GM10248 (cell line): ENCODE measurements at places on chromosomes 4 and X.

- DNase-seq, result no peak
Observed at GRCh38 chrX:23616361-23616760, 50.9 kb upstream of the PRDX4 start.

GRCh38 chr4:27245216-27245615, 384.6 kb downstream of the STIM2 start:
- DNase-seq, result no peak

DNA sequence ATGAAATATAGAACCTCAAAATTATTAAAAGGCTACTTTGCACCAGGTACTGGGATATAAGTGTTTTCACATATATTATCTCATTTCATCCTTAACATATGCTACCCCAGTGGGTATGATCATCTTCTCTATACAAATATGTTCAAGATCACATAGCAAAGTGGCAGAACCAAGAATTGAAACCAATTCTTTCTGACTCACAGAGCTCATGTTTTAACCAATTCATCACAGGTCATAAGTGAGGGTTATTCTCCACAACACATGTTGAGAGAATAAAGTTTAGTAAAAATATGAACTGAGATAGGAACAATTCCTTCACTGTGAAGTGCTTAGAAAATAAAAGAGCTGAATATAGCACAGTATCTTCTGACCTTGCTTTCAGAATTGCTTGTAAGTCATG, 442.9 kb upstream of the RASGEF1B start:
- peak; percentile 14 for DNase-seq

- DNase-seq, result no peak
Observed at GRCh38 chr4:2058264-2059045, 672 bp upstream of the NAT8L start.

GRCh38 chr4:148405161-148405893, 36.9 kb downstream of the NR3C2 start:
- no peak for DNase-seq

- DNase-seq, result no peak
Observed at GRCh38 chrX:150085881-150086280, 147.6 kb upstream of the EOLA2 start.

GRCh38 chr4:185426960-185427688, 1.4 kb upstream of the UFSP2 start:
- no peak for DNase-seq

DNA sequence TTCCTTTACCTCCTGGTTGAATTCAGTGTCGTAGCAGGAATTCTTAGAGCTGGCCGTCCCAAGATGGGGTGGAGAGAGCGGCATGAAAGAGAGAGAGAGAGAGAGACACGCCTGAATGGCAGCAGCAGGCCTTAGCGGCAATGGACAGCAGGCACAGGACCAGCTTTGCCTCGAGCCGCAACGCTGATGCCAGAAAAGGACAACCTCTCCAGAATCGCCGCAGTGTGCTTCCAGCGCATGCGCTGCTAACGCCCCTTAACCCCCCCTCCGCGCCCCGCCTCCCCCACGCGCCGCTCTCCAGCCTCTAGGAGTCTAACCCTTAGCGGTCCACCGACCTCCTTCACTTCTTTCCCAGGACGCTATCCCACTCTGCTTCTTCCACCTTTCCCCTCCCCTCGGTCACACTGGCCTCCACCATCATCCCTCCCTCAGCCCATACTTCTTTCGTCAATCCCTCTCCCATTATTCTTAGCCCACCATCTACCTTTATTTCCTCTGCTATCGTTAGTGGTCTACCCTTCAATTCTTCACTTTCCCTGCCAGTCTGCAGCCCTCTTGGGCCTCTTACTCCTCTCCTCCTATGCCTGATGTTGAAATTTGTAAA, 10.5 kb upstream of the ZCCHC13 start:
- peak; percentile 67 for DNase-seq

- no peak for DNase-seq
Observed at GRCh38 chr4:109294006-109294405, 8.5 kb downstream of the COL25A1 start.

- DNase-seq, result no peak
Observed at GRCh38 chr4:123676890-123677229, 280.3 kb downstream of the SPRY1 start.

DNA sequence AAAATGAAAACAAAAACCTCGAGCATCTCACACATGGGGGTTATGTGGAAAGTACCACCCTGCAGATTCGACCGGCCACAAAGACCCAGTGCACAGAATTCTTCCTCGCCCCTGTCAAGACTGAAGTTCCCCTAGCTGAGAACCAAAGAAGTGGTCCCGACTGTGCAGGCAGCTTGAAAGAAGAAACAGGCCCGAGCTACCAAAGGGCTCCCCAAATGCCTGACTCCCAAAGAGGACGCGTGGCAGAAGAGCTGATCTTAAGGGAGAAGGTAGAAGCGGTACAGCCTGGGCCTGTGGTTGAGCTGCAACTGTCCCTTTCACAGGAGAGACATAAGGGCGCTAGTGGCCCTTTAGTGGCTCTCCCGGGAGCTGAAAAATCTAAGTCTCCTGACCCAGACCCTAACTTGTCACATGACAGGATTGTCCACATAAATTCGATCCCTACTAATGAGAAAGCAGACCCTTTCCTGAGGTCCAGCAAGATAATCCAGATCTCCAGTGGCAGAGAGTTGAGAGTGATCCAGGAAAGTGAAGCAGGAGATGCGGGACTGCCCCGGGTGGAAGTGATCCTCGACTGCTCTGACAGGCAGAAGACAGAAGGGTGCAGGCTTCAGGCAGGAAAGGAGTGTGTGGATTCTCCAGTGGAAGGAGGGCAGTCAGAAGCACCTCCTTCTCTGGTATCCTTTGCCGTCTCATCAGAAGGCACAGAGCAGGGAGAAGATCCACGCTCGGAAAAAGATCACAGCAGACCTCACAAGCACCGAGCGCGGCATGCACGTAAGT, 108.8 kb upstream of the MYOZ2 start:
- no peak for DNase-seq

- peak; percentile 58 for DNase-seq
Observed at GRCh38 chrX:155997436-155997835, at the start of gene IL9R. TSS of gene IL9R (plus strand) at chrX:155997696. CDS start at chrX:155997760, 64 bp downstream.

DNA sequence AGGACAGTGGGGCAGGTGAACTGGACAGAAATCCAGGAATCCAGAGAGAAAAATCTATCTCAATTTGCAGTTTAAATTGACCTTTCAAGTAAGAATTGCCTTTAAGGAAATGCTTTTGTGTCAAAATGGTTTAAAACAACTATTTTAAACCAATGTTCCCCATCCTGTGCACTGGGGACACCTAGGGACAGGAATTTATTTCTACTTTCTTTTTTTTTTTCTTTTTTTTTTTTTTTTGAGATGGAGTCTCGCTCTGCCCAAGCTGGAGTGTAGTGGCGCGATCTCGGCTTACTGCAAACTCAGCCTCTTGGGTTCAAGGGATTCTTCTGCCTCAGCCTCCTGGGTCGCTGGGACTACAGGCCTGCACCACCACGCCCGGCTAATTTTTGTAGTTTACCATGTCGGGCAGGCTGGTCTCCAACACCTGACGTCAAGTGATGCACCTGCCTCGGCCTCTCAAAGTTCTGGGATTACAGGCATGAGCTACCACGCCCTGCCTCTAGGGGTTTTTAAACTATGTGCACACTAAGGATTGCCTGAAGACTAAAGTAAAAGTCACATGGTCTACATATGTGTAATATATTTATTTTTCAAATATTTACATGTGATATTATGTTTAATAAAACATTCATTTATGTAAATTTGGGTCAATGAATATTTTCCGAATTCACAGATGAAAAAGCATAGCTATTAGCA, 1213.4 kb downstream of the STIM2 start:
- no peak for DNase-seq

DNA sequence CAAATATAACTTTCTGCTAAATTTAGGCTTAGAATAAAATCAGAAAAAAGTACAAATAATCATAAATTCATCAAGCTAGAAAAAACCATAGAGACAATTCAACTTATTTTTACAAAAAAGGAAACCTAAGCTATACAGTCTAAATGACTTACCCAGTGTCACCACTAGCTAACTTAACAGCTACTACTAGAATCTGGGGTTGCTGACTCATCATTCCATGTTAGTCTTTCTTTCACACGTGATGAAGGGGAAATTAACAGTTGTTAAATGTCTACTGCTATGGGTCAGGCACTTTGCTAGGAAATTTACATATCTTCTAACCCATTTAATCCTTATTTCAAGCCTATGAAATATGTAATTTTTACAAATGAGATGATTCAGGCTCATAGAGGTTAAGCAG, 349.3 kb upstream of the GALNT7 start:
- DNase-seq, result no peak

DNA sequence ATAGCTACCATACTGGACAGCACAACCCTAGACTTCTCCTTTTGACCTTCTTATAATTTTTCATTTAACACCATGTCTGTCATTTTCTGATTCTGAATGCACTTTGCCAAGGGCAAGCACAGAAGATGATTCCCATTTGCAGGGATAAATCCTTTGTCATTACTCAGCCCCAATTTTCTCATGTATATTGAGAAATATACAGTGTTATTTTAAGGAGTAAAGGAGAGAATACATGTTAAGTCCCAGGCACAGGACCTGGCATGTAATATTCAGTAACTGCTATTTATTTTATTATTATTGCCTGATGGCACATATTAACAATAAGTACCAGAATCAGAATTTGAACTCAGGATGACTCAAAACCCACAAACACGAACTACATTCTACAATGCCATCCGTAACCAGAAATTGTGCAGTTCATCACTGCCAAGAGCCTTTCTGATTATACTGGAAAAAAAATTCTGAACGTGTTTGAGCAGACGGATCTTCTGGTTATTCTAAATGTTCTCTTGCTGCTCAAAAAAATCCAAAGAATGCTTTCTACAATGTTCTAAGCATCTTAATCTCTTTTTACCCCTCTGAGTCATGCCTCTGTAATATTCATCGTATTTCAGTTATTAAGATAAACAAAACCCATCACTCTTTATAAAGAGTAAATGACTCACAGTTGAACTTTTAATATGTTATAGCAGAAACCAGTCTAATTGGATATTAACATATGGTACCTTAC, 170.0 kb downstream of the MID1 start:
- no peak for DNase-seq

GRCh38 chr4:99462875-99463464, 27.8 kb upstream of the ADH7 start:
- peak; percentile 60 for DNase-seq

DNA sequence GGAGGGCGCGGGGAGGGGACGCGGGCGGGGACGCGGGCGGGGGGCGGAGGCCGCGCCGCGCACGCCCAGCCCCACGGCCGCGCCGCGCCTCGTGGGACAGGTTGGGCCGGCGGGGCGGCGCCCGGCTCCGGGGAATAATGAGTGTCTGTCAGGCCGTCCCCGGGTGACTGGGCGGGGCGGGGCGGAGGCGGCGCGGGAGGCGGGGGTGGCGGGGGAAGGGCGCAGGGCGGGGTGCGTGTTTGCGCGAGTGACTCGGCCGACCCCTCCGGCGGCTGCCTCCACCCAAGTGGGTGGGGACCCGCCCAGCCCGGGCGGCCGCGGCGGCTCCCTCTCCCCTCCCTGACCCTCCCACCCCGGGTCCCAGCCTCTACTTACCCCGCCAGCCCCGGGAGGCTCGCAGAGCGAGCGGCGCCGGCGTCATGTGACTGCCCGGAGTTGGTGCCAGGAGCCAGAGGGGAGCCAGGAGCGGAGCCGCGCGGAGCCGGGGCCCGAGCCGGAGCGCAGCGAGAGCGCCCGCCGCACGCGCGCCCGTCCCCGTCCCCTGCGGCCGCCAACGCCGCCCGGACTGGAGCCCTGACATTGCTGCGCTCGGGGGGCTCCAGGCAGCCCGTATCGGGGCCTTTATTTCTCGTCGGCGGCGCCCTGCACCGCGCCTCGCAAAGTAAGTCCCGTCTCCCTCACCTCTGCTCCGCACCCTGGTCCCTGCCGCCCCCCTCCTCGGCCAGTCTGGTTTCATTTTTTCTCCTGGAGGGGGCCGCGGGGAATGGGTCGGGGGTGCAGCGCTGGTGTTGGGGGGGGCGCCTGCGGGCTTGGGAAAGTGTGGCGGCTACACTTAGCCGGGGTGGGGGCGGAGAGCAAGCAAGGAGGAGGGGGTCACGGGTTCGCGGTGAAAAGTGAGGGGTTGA, at the start of gene KLF3:
Gene KLF3, plus strand, starts transcription at position 399 of the 905 bp plus-strand sequence. CDS start 16,427 bp downstream, outside the sequence.
- peak; percentile 85 for DNase-seq

DNA sequence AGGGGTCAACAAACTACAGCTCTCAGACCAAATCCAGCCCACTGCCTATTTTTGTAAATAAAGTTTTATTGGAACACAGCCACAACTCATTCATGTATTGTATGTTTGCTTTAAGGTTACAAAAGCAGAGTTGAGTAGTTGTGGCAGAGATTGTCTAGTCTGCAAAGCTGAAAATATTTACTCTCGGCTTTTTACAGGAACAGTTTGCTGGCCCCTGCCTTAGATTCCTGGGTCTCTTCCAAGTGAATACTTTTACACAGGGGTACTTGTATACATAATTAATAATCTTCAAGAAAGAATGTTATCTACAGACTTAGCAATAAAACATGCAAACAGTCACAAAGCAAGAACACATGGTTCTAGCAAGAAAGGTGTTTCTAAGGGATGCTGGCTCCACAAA, 154.2 kb downstream of the AMELX start:
- DNase-seq, result no peak

DNA sequence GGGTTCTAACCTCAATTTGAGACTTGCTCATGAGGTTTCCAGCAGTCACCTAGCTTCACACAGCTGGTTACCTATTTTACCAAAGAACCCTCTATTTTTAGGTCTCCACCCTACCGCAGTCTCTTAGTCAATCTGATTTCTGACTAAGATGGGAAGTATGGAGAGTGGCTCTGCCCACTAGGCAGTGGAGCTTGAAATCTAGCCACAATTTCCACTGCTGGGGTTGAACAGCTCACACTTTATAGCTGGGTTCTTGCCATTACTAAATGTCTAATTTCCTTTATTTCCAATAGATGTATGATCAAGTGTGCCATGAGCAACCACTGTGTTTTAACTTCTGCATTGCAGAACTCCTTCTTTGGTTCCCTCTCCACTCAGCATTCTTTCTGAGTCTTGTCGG, 43.1 kb downstream of the GASK1B start:
- no peak for DNase-seq

DNA sequence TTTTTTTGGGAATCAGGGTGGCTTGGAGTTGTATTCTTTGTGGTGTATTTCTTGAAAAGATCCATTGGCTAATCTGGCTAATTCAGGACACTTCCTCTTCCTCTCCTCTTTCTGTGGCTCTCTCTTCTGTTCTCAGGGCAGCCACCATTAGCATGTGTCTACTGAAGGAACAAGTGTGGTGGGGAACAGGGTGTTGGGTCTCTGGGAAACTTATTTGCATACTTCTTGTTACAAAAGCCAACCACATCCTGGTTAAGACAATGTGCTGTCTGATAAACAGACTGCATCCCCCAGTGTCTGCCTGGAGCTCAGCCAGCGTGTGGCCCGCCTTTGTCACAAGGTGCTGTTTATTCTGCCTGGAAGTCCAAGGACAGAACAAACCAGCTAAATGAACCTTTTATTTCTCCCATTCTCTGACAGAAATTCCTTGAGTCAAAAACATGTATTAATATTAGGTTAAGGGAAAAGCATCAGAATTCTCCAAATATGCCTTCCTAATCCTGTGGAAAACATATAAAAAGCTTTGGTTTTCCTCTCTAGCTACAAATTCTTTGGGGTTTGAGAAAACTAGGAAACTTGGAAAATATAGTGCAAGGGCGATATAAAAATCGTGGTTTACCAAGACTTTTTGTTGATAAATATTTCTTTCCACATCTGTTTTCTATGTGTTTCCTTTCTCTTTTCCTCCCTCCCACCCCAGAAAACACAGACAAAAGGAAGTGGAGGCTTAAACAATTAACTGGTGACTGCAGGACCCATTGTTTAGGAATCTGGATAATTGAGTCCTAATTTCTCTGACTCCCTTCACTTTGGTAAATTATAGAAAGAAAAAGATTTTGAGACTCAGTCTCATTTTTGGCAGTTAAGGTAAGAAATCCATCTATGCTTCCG, 203.6 kb downstream of the SPRY1 start:
- DNase-seq, result peak; percentile 44
